Ascending aorta (tissue), 2 donors: ENCODE measurements at places on chromosomes 6 and 20.

GRCh38 chr20:19945732-19946670, 71.2 kb upstream of the NAA20 start:
- DNase-seq, result no peak

GRCh38 chr6:137191670-137192069, 18.2 kb upstream of the IL22RA2 start:
- DNase-seq, result no peak

DNA sequence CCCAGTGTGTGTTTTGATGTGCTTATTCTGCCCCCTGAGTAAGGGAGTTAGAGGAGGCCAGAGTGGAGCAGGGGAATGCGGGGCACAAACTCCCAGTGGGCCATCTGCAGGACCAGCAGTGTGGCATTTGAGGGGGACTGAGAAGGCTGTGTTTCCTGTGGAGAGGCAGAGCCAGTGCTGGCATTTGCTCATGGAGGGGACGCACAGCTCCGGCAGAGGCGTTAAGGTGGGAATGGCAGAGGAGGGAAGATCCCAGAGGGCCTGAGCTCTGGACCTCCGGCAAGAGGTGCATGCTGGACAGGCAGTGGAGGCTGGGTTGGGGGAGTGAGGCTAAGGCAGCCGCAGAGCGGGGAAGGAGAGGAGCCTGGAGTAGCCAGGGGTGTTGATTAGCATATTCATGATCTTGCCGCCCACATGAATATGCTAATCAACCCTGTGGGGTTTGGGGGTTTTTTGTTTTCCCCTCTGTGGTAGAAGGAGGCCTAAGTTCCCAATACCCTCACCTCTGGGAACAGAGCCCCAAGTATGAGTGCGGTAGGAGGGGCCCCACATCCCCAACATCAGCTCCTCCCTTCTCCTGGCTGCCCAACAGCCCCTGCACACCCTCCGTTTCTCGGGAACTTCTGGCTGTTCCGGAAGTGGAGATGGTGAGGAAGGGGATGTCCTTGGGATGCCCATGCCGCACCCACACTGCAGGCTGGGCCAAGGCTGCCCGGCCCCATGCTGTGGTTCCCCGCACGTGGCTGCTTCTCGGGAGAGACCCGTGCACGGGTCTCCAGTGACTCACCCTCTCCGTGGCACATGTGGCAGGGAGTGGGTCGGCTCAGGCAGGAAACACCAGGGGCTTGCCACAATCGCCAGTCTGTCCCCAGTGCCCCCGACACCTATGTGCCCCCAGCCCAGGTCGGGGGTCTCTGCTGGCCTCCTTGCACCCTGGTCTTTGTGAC, 33.8 kb downstream of the DLGAP4 start:
- no peak for DNase-seq

- no peak for DNase-seq
These were observed 10.5 kb downstream of the SLC13A3 start for GRCh38 chr20:46640536-46641311.

DNA sequence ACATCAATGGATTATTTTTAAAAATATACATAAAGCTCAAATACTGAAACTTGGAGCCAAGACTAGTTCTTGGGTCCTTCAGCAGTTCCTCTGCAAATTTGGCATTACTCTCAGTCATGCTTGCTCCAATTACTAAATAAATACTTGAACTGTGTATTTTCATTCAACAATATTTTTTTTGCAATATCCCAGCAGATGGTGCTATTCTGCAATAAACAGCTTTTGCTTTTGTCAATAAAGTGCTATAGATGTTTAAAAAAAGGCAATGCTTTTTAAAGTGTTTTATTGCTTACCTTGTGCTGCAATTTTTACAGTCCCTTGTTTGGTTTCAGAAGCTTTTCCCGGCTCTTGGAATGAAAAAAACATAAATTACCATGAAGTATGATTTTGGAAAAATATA, 243.4 kb downstream of the TRDN start:
- no peak for DNase-seq

- no peak for DNase-seq
These were observed 3.8 kb downstream of the RIPOR2 start for GRCh38 chr6:24931718-24932691.

DNA sequence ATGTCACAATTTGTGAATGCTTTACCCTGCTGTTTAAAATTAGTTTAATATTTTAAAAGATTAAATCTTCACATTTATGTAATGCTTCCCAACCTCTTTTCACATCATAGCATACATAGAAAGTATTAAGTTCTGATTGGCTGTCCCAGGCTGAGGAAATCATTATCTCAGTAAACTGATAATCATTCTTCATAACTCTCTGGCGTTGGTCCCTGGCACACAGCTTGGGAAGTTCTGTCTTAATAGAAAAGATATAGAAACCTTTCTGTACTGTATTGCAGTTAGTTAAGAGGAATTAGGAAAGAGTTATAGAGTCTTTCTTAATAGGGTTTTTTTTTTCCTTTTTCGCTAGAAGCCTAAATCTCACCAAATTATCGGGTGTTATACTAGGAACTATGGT, 85.4 kb downstream of the CBFA2T2 start:
- DNase-seq, result no peak

DNA sequence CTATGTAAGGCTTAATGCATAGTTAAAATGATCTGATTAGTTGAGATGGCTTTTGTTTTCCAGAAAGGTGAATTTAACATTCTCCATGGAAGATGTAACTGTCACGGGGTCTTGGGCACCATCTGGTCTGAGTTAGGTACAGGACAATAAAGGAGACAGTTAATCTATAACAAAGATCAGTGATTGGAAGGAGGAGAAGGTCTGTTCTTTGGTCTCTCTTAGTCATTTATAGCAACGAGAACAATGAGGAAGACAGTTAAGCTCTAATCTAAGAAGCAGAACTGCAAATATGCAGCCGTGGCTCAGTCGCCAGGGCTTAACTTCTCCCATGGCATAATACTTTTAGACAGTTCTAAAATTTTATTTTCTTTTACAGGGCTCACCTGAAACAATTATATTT, 405.5 kb upstream of the SULF2 start:
- no peak for DNase-seq

GRCh38 chr6:136525586-136526195, 24.5 kb downstream of the MAP7 start:
- no peak for DNase-seq

- no peak for DNase-seq
These were observed 188.5 kb upstream of the SNX9 start for GRCh38 chr6:157634546-157634945.

GRCh38 chr6:9834233-9834632, 580.6 kb downstream of the TFAP2A start:
- no peak for DNase-seq

DNA sequence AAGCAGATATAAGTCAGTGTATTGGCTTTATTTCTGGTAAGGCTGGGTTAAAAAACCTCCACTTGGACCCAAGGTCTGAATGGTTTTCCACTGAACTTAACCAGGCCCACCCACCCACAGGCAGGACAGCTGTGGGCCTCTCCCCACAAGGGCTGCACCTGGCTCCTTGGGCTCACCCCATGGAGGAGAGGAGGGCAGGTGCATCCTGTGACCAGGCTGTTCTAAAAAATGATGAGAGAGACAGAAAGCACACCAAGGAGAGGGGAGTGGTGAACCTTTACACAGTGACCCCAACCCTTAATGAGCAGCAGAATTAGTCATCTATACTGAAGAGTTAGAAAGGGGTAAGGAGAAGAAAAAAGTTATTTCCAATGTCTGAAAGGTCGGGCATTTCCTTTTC, 34.5 kb upstream of the DUSP22 start:
- no peak for DNase-seq

- DNase-seq, result no peak
These were observed 22.0 kb upstream of the ABCC10 start for GRCh38 chr6:43405354-43405753.
